Colonic mucosa (tissue), 4 donors: ENCODE measurements at places on chromosomes 3 and 15.

GRCh38 chr3:74601793-74602192, 12.7 kb downstream of the CNTN3 start:
- no peaks in the 10 kb centered on the region for H3K4me1 ChIP-seq
- no peak overlapping the region for H3K4me3 ChIP-seq
- no peaks in the 10 kb centered on the region for H3K36me3 ChIP-seq
- DNase-seq, result no peak
- no peak overlapping the region for H3K27ac ChIP-seq

- H3K4me3 ChIP-seq, result peak overlapping the region; percentile 60
- H3K27me3 ChIP-seq, result no peaks in the 10 kb centered on the region
- peak; percentile 50 for DNase-seq
These were observed 89.5 kb downstream of the EOMES start for GRCh38 chr3:27632431-27633223.

- H3K27me3 ChIP-seq, result no peaks in the 10 kb centered on the region
- H3K4me3 ChIP-seq, result no peak overlapping the region
- DNase-seq, result no peak
- no peaks in the 10 kb centered on the region for H3K36me3 ChIP-seq
- H3K27ac ChIP-seq, result no peak overlapping the region
These were observed 3.5 kb upstream of the PP2D1 start for GRCh38 chr3:20015525-20015924.

DNA sequence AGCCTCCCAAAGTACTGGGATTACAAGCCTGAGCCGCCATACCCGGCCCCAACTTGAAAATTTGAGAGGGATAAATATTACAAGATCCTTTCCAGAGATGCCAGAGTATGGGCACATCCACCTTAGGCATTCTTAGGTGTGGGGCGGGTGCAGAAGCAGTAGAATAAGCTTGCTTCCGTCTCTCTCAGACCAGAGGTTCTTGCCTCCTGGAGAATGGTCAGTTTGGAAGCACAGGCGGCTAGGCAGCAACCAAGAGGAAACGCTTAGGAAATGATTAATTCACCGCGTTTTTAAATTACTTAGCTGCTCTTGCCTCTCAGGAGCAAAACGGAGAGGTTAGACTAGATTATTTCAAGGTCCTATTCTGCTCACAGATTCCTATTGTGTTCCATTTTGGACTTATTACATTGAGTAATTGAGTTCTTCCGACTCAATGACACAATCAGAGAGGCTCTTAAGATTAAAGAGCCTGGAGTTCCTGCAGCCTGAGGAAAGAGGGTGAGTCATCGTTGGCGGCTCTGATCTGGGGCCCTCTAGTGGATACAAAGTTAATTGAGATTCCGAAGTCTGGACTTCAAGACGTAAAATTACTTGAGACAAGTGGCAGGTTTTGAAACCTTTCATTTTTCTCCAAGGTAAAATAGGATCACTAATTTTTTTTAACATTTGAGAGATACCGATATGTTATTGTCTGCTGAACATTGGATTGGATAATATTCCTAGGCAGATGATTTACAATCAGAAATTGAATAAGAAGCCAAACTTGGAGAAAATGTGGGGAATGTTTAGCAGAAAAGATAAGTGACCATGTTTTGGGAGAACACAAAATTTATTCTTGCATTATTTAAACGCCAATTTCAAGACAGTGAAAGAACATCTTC, 5.8 kb upstream of the TOPAZ1 start:
- H3K27ac ChIP-seq, result no peak overlapping the region
- peak; percentile 49 for DNase-seq
- H3K4me1 ChIP-seq, result no peaks in the 10 kb centered on the region
- H3K4me3 ChIP-seq, result no peak overlapping the region
- no peaks in the 10 kb centered on the region for H3K27me3 ChIP-seq

GRCh38 chr15:26525096-26525495, 247.8 kb downstream of the GABRB3 start:
- H3K36me3 ChIP-seq, result no peaks in the 10 kb centered on the region
- DNase-seq, result no peak
- H3K27ac ChIP-seq, result no peak overlapping the region
- no peaks in the 10 kb centered on the region for H3K4me1 ChIP-seq

DNA sequence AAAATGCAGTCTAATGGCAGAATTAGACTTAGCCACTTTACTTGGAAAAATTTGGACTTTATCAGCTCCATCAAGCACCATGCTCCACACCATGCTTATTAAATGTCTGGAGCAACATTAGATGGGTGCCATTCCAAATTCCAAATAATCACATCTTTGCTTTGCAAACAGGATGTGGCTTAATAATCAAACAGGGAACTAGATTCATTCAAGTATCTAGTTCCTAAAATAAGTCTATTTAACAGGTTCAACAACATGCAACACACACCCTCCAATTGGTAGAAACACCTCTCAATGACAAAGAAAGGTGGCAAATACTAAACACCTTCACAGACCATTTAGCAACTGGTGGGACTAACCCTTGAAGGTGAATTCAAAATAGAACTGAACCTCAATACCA, 3.5 kb downstream of the HEXA start:
- no peak overlapping the region for H3K4me3 ChIP-seq
- H3K27ac ChIP-seq, result no peak overlapping the region
- H3K4me1 ChIP-seq, result peaks cover 7% of the 10 kb centered on the region

GRCh38 chr15:50134524-50135024, 15.5 kb upstream of the ATP8B4 start:
- no peak overlapping the region for H3K27ac ChIP-seq
- H3K4me1 ChIP-seq, result no peaks in the 10 kb centered on the region
- H3K27me3 ChIP-seq, result no peaks in the 10 kb centered on the region
- DNase-seq, result no peak

DNA sequence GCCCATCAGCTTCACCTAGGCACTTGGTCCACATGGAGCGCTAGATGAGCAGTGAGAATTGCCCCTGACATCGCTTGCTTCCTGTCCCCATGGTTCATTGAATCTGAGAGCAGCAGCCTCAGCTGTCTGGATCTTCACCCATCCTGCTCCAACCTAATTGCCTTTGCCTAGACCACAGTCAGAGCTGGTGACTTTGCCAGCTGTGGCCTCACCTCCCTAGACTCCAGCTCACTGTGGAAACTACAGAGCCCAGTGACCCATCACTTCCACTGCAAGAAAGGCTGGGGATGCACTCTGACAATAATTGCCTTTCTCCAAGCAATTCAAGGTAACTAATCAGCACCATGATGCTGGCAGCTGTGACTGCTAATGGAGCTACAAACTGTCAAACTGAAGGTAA, 30.6 kb upstream of the SLC6A1 start:
- H3K27me3 ChIP-seq, result no peaks in the 10 kb centered on the region
- H3K27ac ChIP-seq, result no peak overlapping the region
- no peaks in the 10 kb centered on the region for H3K36me3 ChIP-seq
- no peak overlapping the region for H3K4me3 ChIP-seq
- no peaks in the 10 kb centered on the region for H3K4me1 ChIP-seq

DNA sequence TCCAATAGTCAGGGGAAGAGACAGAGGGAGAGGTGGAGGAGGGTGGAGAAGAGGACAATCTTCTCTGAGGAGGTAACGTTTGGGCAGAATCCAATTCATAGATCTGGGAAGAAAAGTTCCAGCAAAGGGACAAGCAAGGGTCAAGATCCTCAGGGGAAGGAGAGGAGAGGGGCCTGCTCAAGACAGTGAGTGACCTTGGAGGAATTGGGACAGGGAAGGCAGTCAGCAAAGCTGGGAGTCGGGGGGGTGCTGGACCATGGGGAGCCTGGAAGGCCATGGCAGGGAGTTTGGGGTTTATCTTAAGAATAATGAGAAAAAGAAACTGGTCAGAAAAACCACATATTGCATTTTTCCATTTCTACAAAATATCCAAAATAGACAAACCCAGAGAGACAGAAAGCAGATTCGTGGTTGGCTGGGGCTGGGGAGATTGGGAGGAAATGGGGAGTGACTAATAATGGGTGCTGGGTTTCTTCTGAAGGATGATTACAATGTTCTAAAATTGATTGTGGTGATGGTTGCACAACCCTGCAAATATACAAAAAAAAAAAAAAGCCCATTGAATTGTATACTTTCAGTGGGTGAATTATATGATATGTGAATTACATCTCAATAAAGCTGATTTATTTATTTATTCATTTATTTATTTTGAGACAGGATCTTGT, 19.6 kb upstream of the SRP14 start:
- no peaks in the 10 kb centered on the region for H3K27me3 ChIP-seq
- H3K4me3 ChIP-seq, result no peak overlapping the region

DNA sequence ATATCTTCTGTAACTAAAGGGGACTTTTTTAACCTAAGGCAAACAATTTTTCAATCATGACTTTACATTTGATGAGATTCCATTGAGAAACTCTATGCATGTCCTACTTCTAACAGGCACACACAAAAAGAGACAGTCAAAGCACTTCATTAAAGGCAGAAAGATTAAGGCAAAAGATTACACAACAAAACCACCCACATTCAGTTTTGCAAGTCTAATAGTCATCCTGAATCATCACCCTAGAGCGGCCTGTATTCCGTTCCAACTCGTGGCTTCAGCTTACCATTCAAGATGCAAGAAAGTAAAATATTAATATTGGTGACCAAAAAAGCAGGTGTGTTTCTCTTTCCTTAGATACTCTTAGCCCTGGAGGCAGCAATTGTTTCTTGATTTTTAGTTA, 205.9 kb downstream of the P3H2 start:
- no peaks in the 10 kb centered on the region for H3K27me3 ChIP-seq
- H3K4me1 ChIP-seq, result no peaks in the 10 kb centered on the region
- H3K4me3 ChIP-seq, result no peak overlapping the region
- no peaks in the 10 kb centered on the region for H3K36me3 ChIP-seq
- no peak for DNase-seq

DNA sequence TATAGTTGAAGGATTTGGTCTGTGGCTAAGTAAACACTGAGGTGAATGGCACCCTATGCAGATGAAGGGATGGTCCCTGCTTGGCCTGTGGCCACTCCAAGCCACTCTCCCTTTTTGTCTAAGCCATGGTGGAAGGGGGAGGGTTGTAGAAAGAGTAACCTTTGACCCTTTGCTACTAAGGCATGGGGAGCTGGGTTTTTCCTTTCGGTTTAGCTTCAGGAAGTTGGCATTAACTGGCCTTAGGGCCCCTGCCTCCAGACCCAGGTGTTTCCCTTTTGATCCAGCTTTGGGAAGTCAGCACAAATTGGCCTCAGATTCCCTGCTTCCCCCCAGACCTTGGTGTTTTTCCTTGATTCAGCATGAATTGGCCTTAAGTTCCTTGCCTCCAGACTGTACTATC, 49.5 kb downstream of the EFCAB12 start:
- no peak overlapping the region for H3K4me3 ChIP-seq
- H3K27ac ChIP-seq, result no peak overlapping the region
- no peak for DNase-seq
- H3K36me3 ChIP-seq, result no peaks in the 10 kb centered on the region
- no peaks in the 10 kb centered on the region for H3K27me3 ChIP-seq

- no peak overlapping the region for H3K4me3 ChIP-seq
- no peak overlapping the region for H3K27ac ChIP-seq
- no peaks in the 10 kb centered on the region for H3K4me1 ChIP-seq
- H3K27me3 ChIP-seq, result no peaks in the 10 kb centered on the region
These were observed 194.5 kb upstream of the TBC1D5 start for GRCh38 chr3:17936736-17937480.

GRCh38 chr3:172272698-172273097, 175.6 kb downstream of the GHSR start:
- H3K4me3 ChIP-seq, result no peak overlapping the region
- H3K4me1 ChIP-seq, result no peaks in the 10 kb centered on the region
- H3K36me3 ChIP-seq, result peaks cover 12% of the 10 kb centered on the region
- DNase-seq, result no peak

GRCh38 chr15:71385026-71385425, 269.8 kb downstream of the THSD4 start:
- H3K36me3 ChIP-seq, result no peaks in the 10 kb centered on the region
- no peak for DNase-seq
- H3K4me1 ChIP-seq, result peaks cover 8% of the 10 kb centered on the region
- H3K27me3 ChIP-seq, result no peaks in the 10 kb centered on the region
- no peak overlapping the region for H3K27ac ChIP-seq

- no peak overlapping the region for H3K27ac ChIP-seq
- no peaks in the 10 kb centered on the region for H3K27me3 ChIP-seq
- no peak overlapping the region for H3K4me3 ChIP-seq
- DNase-seq, result no peak
- H3K36me3 ChIP-seq, result no peaks in the 10 kb centered on the region
These were observed 24.8 kb upstream of the TRIM59 start for GRCh38 chr3:160474416-160474838.

GRCh38 chr3:7249493-7250076, 388.7 kb downstream of the GRM7 start:
- H3K27me3 ChIP-seq, result no peaks in the 10 kb centered on the region
- H3K27ac ChIP-seq, result no peak overlapping the region
- H3K4me3 ChIP-seq, result no peak overlapping the region
- no peaks in the 10 kb centered on the region for H3K4me1 ChIP-seq
- no peak for DNase-seq
- H3K36me3 ChIP-seq, result no peaks in the 10 kb centered on the region

GRCh38 chr15:75785771-75786574, 57.3 kb upstream of the UBE2Q2 start:
- H3K27me3 ChIP-seq, result no peaks in the 10 kb centered on the region
- H3K4me1 ChIP-seq, result no peaks in the 10 kb centered on the region
- no peak overlapping the region for H3K27ac ChIP-seq
- H3K36me3 ChIP-seq, result no peaks in the 10 kb centered on the region

DNA sequence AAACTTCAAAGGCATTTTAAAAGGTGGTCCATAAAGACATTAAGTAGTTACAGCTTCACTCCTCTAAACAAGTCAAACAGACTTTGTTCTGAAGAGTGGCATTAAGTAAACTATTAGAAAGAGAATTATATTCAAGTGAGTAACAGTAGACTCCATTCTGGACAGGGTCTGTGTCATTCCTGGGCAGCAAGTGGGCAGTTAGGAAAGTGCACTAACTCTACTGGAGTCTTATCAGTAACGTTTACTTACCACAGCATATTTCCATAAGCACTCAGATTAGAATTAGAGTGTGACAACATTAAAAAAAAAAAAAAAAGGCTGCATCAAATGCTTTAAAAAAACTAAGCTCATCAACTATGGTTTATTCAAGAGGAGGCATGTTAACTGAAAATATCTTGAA, 10.6 kb downstream of the UBR1 start:
- H3K4me1 ChIP-seq, result no peaks in the 10 kb centered on the region
- DNase-seq, result no peak
- no peaks in the 10 kb centered on the region for H3K36me3 ChIP-seq
- no peak overlapping the region for H3K4me3 ChIP-seq
- H3K27ac ChIP-seq, result no peak overlapping the region

- H3K36me3 ChIP-seq, result no peaks in the 10 kb centered on the region
- H3K4me3 ChIP-seq, result no peak overlapping the region
- H3K27me3 ChIP-seq, result no peaks in the 10 kb centered on the region
- no peak overlapping the region for H3K27ac ChIP-seq
- DNase-seq, result no peak
- H3K4me1 ChIP-seq, result no peaks in the 10 kb centered on the region
These were observed 48.0 kb upstream of the FSTL1 start for GRCh38 chr3:120498556-120499346.
